ENCODE measurements at places on chromosomes 7 and 10. TPM values are rescaled to one million over a fixed set of nuclear protein-coding genes. Genes with fewer than 3 reads are reported as not detected.

EGFR gene
- 10.9 TPM for polyA plus RNA-seq

VWDE gene
- 0.06 TPM for polyA plus RNA-seq

FAM237B gene
- polyA plus RNA-seq, result not detected

GSDME gene
- polyA plus RNA-seq, result 2.6 TPM

AEBP1 gene
- polyA plus RNA-seq, result 17.7 TPM

PRKG1 gene
- 3.7 TPM for polyA plus RNA-seq

CNOT4 gene
- 6.3 TPM for polyA plus RNA-seq

MOGAT3 gene
- polyA plus RNA-seq, result not detected

LIPK gene
- polyA plus RNA-seq, result not detected

SPDYE16 gene
- polyA plus RNA-seq, result 0.03 TPM

TMEM236 gene
- polyA plus RNA-seq, result not detected

CYP2E1 gene
- 4.6 TPM for polyA plus RNA-seq

ERVW-1 gene
- polyA plus RNA-seq, result not detected

Data from stomach (tissue), 19 donors.